NCI-H2171 treated with DMSO at 0.1 percent for 48 hours (cell line): ENCODE measurements at places on chromosomes 16 and 17.

- DNase-seq: no peak
Observed at GRCh38 chr17:80891397-80892018, 100.1 kb upstream of the CHMP6 start.

DNA sequence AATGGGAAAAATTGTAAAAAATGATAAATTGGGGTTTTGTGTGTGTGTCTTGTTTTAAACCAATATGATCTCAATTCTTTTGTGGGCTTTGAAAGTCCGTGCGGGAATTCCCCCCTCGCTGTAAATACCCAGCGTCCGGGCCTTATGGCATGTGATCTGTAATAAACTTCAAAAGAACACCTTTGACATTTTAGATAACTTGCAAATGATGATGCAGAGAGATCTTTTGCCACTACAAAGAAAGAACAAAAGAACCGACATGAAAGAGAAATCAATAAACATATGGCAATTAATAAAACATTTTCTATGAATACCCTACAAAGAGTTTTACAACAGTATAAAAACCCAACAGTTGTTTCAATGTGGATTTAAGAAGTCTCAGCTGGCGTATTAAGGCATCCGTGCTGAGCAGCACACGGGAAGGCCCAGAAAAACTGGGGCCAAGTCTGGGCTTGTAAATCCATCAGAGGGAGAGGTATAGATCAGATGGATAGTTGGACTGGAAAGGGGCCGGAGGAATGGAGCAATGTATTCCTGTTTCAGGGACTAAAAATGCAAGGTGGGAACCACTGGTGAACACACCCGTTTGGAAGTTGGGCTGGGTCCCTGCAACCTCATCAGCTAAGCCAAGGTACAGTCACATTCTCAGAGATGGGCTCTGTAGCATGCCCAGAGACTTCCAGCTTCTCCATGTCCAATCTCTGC is 115.2 kb downstream of the IRX5 start:
- DNase-seq: no peak

- no peak for DNase-seq
Observed at GRCh38 chr16:15660203-15660601, 10.2 kb downstream of the NDE1 start.

DNA sequence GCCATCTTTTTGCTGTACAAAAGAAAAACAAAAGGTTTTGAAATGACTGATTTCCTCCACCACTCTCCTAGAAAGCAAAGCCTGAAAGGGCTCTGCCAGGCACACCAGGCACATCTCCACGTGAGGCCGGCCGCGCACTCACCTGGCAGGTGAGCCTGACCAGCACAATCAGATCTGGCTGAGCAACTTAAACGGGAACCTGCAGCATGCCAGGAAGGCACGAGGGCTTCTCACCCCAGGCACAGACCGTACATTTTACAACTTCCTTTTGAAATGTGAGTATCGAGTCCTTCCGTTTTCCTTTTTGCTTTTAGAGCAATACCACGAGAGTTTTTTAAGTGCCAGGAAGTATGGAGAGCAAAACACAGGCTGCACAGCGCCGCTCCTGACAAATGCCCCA is 22.5 kb downstream of the SLC38A10 start:
- no peak for DNase-seq

DNA sequence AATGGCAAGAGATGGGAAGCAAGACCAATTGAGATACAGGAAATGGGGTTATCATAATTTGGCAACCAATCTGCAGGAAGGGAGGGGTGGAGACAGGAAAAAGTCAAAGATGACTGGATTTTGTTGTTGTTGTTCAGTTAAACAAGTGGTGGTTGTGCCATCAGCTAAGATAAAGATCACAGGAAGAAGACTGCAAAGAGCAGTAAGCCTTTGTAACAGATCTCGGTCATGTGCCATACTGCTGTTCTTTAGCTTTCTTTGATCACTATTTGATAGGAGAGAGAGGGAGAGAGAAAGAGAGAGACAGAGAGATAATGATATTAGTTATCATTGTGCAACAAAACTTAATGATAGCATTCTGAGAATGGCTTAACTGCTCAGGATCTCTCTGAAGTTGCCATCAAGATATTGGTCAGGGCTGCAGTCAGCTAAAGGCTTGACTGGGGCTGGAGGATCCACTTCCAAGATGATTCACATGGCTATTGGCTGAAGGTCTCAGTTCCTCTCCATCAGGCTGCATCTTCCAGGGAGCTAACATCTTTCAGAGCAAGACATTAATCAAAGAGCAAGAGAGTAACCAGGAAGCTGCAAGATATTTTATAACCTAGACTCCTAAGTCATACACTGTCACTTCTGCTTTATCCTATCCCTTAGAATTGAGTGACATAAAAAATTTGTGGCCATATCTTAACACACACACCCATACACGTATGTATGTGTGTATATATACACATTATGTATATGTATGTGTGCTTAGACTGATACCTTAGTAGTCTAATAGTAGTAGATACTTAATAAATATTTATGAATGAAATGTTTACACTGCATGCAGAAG is 405.0 kb downstream of the SHISA9 start:
- DNase-seq: no peak

DNA sequence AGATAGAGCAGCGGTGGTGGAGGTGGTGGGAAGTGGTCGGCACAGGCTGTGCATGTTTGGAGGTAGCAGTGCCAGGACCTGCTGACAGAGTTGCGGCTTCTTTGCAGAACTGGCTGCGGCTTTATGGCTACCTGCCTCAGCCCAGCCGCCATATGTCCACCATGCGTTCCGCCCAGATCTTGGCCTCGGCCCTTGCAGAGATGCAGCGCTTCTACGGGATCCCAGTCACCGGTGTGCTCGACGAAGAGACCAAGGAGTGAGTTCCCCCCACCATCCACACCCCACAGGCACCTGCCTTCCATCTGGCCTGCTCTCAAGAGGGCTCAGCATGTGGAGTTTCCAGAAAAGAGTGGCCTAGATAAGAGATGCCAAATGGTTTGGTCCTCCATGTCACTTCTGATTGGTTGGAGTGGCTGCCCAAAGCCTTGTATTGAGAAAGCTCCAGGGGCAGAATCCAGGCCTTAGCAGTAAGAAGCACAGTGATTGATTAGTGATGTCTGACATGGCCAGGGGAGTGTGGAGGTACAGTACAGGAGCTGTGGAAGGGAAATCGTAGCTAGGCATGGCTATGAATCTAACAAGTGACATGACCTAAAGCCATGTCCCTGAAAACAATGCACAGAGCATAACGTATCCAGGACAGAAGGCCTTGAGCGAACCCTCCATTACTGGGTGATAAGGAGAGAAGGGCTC is 12.0 kb downstream of the MMP15 start:
- no peak for DNase-seq

DNA sequence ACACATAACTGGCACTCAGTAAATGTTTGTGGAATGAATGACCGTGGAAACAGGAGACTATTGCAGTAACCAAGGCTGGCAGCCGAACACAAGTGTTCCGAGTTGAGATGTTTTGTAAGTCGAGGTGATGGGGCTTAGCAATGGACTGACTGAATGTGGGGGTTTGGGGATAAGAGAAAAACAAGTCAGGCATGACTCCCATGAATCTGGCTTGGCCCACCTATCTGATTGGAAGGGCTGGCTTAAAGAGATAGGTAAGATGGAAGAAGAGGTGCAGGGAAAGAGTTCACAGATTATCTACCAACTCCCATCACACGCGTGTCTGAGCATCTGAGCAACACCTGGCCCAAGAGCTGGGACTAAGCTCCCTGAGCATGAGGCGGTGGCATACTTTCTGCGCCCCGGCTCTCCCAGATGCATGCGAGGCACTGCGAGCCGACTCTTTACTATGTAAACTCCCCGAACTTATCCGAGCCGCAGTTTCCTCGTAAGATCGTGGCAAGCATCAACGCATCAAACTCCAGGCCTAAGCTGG is 539 bp downstream of the IFT20 start:
- no peak for DNase-seq

GRCh38 chr16:71467810-71468209 is 5.8 kb upstream of the ZNF23 start:
- no peak for DNase-seq

GRCh38 chr16:54055191-54055590 is 231.4 kb downstream of the IRX3 start:
- DNase-seq: no peak
